ENCODE measurements at places on chromosomes 6 and 20. TPM values are rescaled to one million over a fixed set of nuclear protein-coding genes. Genes with fewer than 3 reads are reported as not detected.

The CTAGE9 gene
- not detected for total RNA-seq

The PPP1R3G gene
- 8.7 TPM for total RNA-seq

The FOXQ1 gene
- total RNA-seq = not detected

The CD164 gene
- 180 TPM for total RNA-seq

Data from regular cardiac myocyte (primary cell).